H7 (cell line): ENCODE measurements at places on chromosomes 16 and 17. TPM values are rescaled to one million over a fixed set of nuclear protein-coding genes. Genes with fewer than 3 reads are reported as not detected.

DNA sequence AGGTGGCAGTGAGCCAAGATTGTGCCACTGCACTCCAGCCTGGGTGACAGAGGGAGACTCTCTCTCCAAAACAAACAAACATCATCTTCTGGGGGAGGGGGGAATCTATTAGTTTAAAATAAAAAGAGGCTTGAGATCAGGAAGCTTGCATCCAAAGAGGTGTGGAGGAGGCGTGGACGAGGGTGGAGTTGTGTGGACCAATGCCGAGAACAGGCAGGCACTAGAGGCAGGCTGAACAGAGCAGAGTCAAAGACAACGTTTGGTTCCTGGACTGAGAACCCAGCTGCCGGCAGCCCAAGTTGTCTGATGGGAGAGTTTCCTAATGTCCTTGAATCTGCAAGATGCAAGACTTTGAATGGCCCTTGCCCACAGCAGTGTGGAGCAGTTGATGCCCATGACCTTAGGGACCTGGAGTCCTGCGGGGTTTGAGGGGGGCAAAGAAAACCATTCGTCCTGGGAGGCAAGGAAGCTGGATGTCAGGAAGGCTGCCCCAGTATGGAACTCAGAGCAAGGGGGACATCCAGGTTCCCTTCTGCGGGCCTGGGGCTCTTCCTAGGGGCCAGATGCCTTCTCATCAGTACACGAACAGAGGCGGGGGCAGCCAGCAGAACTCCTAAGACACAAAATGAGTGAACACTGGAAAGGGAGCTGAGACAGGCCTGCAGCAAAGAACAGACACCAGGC lies 9.2 kb downstream of the TBC1D16 start:
- DNase-seq = no peak

DNA sequence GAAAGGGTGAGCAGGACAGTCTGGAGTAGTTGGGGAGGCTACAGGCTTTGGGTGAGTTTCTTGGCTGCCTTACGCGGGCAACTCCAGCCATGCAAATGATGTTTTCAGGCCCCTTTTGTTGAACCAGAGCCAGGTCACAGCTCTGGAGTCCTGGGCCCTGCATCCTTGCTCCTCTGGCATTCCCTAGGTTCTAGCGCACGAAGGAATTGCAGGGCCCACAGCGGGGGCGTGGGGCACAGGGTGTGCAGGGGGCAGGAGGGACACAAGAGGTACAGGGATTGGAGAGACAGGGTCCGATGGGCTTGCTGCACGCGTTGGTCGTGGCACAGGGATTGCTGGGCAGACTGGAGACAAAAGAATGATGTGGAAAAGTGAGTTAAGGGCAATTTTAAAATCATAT lies 3.6 kb downstream of the KRT31 start:
- no peak for DNase-seq

GRCh38 chr17:43905400-43905984 lies 1.8 kb downstream of the MPP2 start:
- DNase-seq = peak; percentile 67

DNA sequence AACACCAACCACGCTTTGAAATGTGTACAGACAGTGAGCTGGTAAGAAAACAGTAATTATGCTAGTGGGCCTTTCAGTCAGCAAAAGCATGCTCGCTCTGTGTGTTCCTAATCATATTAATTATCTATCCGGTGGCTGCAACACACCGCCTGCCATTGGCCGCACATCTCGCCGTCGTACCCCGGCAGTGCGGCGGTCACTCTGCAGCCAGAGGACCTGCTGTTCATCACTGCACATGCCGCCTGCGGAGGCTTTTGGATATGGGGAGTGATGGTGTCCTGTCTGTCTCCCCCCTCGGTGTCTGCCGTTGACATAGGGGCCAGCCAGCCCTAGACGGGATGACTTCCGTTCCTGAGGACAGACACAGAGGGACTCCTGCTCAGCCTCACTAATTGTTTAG lies 68.5 kb downstream of the RPA1 start:
- DNase-seq = no peak

DNA sequence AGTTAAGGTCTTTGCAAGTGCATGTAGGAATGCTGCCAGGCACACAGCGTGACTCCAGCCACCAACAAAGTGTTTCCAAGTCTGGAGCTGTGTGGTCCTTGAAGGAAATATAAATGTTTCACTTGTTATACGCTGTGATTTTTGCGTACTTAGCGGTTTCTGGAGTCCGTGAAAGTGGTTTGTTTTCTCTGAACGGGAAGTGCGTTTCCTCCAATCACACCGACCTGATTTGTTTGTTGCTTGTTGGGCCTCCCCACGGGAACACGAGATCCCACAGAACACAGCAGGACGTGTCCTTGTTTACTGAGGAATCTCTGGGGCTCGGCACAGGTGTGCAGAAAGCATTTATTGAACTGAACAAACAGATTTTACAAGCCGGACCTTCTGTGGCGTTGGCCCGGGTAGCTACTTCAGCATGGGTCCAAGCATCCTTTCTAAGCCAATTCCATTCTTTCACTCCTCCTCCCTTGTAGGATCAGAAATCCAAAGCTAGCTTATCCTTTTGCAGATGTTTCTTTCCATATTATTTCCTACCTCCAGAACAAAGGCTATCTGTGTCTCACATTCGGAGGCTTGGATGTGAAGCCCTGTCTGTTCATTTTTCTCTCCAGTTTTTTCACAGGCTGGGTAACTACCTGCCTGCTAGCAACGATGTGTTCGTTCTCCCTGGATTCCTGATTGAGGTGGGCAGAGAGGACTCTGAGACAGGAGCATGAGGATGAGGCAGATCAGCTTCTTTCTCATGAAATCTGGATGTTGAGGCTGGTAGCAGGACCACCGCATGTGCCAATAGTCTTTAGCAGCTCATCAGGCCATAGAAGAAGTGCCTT lies 44.6 kb downstream of the ABAT start:
- DNase-seq = no peak

DNA sequence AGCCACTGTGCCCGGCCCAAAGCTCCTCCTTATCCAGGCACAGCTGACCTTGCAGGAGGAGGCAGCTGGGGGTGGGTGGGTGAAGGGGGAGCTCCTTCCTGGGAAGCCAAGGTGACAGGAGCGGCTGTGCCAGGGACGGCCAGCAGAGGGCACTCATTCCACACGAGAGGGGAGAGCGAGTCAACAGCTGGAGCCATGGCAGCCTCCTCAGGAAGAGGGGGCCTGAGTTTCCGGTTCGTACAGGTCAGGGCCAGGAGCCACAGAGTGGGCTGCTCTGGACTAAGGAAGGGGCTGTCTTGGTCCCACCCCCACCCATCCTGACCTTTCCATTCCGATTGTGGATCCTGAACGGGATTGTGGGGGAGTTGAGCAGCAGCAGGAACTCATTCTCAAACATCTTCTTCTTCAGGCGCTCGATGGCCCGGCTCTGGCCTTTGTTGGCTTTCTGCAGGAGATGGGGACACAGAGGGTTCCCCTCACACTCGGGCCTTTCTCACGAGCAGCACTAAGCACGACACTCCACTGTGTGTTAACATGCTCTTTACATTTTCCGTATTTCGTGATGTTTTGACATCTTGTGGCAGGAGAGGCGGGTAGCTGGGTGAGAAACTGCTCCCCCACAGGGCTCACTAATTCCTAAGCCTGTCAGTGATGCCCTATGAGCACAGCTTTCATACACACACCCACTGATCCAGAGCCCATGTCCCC lies 61.6 kb downstream of the TIMM22 start:
- peak; percentile 90 for DNase-seq

- no peak for DNase-seq
Measured at GRCh38 chr16:4832698-4833343, 14.3 kb downstream of the GLYR1 start.

- DNase-seq = peak; percentile 94
Measured at GRCh38 chr16:56425439-56425832, at the start of gene AMFR. TSS of gene AMFR (minus strand) at chr16:56425545. CDS start at chr16:56425327, 218 bp downstream.

- no peak for DNase-seq
Measured at GRCh38 chr17:36511216-36511615, 23.5 kb downstream of the MYO19 start.

DNA sequence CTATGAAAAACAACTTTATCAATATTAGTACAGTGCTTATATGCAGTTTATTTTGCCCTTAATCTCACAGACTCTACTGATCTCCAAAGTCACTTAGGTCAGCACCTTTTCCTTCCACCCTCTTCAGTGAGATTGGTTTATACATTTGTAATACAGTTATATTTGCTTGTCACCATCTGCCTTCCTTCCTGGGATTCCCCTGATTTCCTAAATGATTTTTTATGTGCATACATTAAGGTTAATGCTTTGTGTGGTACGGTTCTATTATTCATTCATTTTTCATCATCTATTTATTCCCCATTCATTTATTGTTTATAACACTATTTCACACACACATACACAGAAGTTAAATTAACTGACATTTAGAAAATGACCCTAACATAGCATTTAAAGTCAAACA lies 419.8 kb upstream of the CDH11 start:
- no peak for DNase-seq

The ACOX1 gene
- total RNA-seq = 35.1 and 38.3 TPM in 2 replicates

The FKBP10 gene
- 206 and 213 TPM in 2 replicates for total RNA-seq

The G6PC1 gene
- not detected in 2 replicates for total RNA-seq

The RHBDF1 gene
- total RNA-seq = 38.2 and 42.5 TPM in 2 replicates

The SHBG gene
- 0.35 and 1.5 TPM in 2 replicates for total RNA-seq

The LITAFD gene
- not detected in 2 replicates for total RNA-seq

The SEC14L1 gene
- total RNA-seq = 45.9 and 68.3 TPM in 2 replicates

The ABCC11 gene
- 0.03 TPM in 1 of 2 replicates, not detected in the other for total RNA-seq

The ALDH3A2 gene
- 119 and 159 TPM in 2 replicates for total RNA-seq

The ZNF423 gene
- total RNA-seq = 42.9 and 43.6 TPM in 2 replicates

The TBX6 gene
- 2.9 and 4.6 TPM in 2 replicates for total RNA-seq

The TLCD3B gene
- 3.0 and 5.5 TPM in 2 replicates for total RNA-seq
